Stimulated activated CD8-positive, alpha-beta memory T cell treated with anti-CD3 and anti-CD28 coated beads, Interleukin-15, amount 100 ng/mL, for 24 hours (primary cell): ENCODE measurements at places on chromosomes 16 and 17.

DNA sequence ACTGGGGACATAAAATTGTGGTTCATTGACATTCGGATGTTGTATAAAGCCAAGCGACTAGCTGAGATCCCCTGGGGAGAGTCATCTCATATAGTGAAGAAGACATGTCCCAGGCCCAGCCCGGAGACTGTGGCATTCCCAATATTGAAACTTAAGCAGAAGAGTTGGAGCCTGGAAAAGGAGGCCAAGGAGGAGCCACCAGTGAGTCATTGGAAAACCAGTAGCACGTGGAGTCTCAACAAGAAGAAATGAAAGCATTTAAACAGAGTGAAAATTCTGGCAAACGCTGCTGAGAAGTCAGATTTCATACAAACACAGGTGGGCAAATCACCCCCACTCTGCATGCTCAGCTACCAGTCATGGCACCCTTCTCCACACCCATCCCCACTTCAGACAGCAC is 9.4 kb upstream of the ELAC2 start:
- DNase-seq, result no peak

GRCh38 chr16:65657556-65657955 is 535.7 kb upstream of the CDH11 start:
- no peak for DNase-seq

GRCh38 chr17:69254187-69254586 is 25.6 kb upstream of the ABCA10 start:
- no peak for DNase-seq

DNA sequence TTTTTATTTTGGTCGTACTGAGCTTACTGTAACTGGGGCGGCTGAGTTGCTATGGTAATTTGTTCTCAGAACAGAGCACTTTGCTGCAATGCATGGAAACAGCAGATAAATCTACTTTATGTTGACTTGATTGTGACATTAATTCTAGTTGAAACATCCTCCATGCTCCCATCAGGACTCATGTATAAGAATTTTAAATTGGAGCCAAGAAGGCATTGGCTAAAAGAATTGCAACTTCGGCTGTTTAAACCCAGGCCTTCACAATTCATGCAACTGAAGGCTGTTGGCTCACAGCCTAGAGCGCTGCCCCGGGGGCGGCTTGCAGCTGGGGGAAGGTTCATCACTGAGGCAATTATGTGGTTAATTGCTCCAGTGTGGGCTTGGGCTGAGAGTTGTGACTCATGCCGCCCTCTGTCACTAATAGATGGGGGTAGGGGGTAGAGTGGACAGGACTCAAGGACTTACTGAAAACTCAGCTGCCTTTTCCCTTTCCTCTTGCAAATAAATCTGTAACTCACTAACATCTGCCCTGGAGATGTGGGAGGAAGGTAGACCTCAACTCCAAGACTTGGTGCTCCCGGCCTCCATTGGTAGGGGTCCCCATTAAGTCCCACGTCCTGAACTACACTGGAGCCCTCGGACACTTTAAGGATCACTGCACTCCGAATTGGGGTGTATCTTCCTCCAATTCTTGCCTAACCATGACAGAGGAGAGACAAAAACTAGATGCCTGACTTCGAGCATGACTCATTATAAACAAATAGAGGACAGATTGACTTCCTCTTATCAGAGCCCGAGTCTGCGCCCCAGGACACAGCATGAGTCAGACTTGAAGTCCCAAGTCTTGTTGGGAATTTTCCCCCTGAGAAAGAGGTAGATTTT is 37.5 kb downstream of the ERCC4 start:
- DNase-seq, result no peak

GRCh38 chr17:34519282-34519681 is 60.1 kb upstream of the TMEM132E start:
- DNase-seq, result no peak

DNA sequence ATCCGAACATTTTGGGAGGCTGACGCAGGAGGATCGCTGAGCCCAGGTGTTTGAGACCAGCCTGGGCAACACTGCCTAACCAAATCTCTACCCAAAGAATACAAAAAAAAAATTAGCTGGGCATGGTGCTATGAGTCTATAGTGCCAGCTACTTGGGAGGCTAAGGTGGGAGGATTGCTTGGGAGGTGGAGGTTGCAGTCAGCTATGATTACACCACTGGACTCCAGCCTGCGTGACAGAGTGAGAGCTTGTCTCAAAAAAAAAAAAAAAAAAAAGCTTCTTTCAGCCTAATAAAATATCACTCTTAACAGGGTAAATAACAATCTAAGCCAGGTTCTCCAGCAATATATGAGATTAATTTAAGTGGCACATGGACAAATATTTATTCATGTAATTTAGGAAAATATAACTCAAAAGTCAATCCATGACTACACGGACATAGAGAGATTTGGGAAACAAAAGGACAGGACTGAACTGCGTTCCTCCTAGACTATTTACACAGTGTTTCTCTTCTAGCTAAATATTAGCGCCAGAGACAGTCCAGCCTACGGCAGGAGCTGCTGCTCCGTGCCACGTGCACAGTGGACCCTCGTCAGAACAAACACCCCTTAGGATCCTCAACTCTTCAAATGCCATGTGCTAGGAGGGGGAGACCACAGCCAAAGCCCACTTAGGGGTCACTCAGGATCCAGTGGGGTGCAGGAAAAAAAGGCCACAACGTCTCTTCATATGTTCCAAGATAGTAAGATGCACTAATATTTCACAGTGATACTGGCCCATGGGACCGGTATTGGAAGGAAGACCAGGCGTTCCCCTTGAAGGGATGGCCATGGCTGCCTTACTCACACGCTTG is 8.7 kb downstream of the USP36 start:
- no peak for DNase-seq

DNA sequence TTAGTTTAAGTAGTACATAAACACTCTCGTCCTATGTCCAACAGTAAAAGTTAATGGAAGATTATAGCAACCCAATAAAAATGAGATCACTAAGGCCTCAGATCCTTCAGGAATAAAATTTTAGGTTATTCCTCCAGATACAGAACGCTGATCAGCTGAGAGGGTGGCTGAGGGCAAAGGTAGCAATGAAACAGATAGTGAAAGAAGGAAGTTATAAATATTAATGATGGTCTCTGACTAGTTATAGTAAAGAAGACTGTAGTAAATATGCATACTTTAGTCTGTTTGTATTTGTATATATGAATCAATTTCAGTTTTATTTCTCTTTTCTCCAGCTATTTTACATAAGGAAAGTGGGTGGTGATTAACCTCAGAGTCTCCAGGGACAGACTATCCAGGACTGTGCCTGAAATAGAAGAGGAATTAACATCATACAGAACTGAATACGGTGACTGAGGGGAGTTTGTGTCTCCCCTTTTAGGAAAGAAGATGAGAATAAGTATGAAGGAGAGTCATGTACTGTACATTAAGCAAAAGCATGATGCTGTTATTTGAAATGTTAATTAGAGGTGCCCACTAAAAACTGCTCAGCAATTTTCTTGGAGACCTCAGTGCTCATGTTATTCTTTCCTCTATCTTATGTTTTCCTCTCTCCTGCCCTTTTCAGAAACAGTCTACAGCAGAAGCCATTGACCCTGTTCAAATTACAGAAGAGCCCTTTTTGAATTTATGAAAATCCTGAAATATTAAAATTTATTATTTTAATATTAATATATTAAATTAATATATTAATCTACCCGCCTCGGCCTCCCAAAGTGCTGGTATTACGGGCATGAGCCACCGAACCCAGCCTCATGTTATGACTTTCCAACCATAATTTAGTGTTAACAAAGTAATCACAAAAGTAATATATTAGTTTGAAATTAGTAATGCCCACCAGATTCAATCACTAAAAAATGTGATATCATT is 36.5 kb upstream of the DHRS7B start:
- no peak for DNase-seq

GRCh38 chr16:30774367-30775130 is 12.4 kb downstream of the RNF40 start:
- no peak for DNase-seq

- no peak for DNase-seq
Measured at GRCh38 chr17:11644265-11645212, 46.3 kb downstream of the DNAH9 start.

DNA sequence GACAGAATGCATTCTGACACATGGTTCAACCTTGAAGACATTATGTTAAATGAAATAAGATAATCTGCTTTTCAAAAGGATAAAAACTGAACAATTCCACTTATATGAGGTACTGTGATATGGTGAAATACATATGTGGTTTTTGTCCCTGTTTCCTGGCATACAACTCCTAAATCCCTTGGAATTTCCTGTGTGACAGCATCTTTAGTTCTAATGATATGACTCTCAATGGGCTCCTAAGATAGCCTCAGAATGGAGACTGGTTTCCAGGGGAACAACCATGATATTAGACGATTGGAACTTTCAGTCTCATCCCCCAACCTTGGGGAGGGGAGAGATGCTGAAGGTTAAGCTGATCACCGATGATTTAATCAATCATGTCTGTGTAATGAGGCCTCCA is 37.7 kb upstream of the PHLPP2 start:
- no peak for DNase-seq

- DNase-seq, result no peak
Measured at GRCh38 chr16:19499006-19499405, 22.9 kb downstream of the GDE1 start.

DNA sequence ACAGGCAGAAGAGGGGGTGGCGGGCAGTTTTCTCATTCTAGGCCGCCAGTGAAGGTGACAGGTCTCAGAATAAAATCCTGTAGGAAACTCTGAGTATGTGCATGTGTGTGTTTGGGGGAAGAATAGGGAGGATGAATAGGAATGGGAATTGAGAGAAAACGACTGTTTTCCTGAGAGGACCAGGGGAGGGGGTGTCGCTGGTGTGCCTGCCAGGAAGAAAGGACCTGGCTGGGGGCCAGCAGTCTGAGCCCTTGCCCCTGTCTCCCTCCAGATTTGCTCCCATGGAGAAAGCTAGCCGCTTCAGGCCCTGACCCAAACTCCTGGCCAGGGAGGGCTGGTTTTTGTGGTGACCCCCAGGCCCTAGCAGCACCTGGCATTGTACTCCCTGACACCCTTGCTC is 14.4 kb downstream of the C17orf50 start:
- DNase-seq, result no peak

DNA sequence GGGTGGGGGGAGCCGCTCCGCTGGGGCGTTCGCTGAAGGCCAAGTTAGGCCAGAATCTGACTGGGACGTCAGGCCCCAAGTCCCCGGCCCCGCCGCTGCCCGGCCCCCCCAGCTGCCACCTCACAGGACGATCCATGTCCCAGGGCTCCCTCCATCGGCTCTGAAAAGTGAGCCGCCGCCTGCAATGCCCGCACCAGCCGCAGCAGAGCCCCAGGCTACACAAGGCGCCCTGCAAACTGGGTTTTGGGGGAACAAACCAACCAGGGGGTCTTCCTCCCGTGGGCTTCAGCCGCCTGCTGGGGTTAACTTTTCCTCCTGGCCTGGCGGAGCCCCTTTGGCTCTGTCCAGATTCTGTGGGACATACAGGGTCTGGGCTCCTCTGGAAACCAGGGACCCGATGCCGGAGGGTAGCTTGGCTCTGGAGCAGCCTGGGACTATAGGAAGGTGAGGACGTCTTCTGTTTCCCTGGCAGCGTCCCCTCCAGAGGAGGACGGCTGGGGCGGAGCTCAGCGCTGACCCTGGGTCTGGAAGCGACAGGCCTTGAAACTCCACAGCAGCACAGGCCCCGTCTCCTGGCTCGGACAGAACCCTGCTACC is 835 bp downstream of the NME4 start:
- no peak for DNase-seq

GRCh38 chr17:66348584-66349165 is 46.3 kb downstream of the PRKCA start:
- DNase-seq, result no peak

GRCh38 chr17:31525801-31526549 is 134.5 kb downstream of the RAB11FIP4 start:
- no peak for DNase-seq

DNA sequence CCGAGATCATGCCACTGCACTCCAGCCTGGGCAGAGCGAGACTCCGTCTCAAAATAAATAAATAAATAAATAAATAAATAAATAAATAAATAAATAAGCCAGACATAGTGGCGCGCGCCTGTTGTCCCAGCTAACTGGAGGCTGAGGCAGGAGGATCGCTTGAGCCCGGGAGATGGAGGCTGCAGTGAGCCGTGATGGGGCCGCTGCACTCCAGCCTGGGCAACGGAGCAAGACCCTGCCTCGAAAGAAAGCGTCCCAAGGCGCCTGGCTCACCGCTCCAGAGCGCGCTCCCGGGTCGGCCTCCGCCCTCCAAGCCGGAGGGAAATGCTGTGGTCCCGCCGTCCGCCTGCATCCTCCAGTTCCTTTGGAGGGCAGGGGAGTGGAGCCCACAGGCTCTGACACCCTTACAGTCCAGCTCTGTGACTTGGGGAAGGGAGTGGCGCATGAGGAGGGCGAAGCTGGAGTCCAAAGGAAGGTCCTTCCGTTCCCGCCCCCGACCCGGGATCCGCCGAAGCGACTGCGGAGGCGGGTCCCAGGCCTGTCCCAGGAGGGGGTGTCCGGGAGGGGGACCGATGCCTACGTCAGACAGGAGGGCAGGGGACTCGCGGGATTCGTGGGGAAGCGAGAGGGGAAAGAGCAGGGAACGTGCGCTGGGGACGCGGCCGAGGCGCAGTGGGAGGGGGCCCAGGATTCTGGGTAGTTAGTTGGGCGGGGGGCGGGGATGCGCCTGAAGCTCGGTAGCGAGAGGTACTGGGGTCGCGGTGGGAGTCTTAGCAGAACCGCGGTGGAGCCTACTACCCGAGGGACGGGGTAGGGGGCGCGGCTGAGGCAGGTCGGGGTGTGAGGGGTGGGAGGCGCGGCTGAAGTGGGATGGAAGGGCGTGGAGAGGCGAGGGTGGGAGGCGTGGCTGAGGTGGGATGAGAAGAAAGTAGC is 8.4 kb upstream of the TRPV2 start:
- no peak for DNase-seq

- no peak for DNase-seq
Measured at GRCh38 chr16:30523768-30524574, 2.4 kb downstream of the ZNF768 start.

GRCh38 chr16:84322749-84323148 is 28.1 kb downstream of the WFDC1 start:
- DNase-seq, result no peak

DNA sequence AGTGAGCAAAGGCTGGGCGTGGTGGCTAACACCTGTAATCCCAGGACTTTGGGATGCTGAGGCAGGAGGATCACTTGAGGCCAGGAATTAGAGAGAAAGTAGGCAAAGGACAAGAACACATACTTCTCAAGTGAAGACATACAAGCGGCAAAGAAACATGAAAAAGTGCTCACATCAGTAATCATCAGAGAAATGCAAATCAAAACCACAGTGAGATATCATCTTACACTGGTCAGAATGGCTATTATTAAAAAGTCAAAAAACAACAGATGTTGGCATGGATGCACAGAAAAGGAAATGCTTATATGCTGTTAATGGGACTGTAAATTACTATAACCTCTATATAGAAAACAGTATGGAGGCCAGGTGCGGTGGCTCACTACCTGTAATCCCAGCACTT is 12.2 kb upstream of the SLX4 start:
- DNase-seq, result no peak

- DNase-seq, result no peak
Measured at GRCh38 chr17:13582776-13583547, 18.8 kb downstream of the HS3ST3A1 start.
